ENCODE measurements at places on chromosomes 3 and 15.

- no peak for DNase-seq
These were observed 43.0 kb upstream of the IL20RB start for GRCh38 chr3:136914739-136915138.

DNA sequence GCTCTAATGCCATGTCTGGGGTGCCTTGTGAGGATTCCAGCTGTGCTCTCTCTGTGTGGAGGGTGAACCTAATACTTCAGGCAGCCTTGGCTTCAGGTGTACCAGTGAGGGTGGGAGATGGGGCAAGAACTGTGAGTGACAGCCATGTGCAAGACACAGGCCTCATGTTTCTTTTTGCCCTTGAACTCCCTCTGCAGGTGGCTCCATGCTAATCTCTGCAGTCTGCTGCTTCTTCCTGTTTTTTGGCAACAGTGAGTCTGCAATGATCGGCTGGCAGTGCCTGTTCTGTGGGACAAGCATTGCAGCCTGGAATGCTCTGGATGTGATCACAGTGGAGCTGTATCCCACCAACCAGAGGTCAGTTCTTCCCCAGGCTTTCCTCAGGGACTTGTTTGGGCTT lies 189.3 kb downstream of the SV2B start:
- DNase-seq = no peak

DNA sequence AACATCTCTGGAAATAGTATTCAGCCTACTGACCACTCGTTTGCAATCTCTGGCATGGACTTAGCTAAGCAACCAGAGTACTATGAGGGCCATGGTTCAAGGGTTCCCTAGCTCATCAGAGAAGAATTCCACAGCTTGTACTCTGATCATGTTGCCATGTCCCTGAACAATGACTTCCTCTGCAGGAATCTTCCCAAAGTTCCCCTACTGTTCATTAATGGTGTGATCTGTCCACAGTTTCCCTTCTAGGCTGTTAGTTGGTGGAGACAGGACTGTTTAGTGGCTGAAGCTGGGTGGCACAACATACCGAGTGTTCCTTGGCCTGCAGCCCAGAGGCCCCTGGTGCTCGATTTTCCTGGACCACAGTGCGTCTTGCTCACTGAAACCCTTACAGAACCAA lies 44.4 kb upstream of the GALNT15 start:
- no peak for DNase-seq

DNA sequence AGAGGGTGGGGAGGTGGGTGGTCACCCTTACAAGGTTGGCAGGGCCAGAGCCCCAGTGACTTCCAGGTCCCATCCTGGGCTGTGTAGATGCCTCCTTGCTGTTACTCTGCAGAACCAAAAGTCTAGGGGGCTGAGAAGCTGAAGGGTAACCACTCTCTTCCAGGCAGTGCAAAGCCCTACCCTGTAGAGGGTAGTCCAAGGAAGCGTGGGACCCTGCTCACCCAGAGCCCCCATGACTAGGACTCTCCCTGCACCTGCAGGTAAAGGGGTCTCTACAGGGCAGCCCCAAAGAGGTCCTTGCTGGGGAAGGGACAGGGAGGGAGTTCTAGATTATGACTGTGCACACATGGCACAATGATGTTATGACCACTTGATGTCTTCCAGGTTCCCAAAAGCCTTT lies 14.2 kb downstream of the GHRL start:
- DNase-seq = no peak

GRCh38 chr15:91526424-91526823 lies 327.1 kb upstream of the SLCO3A1 start:
- DNase-seq = no peak

DNA sequence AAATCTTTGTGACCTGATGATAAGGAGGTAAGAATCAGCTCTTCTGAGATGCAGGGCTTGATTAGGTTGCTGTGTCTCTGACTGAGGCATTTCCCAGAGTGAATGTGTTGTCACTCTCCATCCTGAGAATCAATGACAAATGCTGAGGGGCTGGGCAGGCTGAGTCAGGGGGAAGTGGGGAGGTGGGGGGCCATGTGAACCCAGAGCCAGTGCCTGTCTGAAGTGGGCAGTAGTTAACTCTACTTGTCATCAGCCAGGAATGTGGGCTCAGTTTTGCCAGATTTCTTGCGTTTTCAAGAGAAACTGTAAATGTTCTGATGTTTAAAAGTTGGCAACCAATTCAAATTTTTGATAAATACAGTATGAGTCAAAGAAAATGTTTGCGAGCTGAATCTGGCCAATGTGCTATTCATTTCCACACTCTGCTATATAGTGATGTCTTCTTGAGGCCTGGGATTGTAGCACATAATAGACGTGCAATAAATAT lies 3.1 kb upstream of the BNC1 start:
- DNase-seq = no peak

- no peak for DNase-seq
These were observed 12.5 kb downstream of the TRAT1 start for GRCh38 chr3:108835101-108835500.

GRCh38 chr3:169497567-169498257 lies 165.8 kb downstream of the MECOM start:
- no peak for DNase-seq

DNA sequence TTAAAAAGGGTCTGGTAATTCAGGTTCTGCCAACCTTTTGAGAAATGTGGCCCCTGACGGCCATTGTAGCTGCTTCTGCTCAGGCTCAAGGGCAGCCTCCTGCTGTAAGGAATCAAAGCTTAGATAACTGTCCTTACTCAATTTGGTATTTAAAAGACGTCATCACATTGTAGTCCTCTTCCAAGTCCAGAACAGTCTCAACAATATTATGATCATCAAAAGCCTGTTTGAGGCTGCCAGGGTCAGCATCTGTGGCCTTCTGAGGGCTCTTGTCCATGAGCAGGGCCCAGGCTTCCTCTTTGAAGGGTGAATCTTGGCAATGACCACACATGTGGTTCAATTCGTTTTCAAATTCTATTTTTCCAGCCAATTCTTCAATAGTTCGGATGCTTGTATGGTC lies 6.0 kb downstream of the C3orf62 start:
- DNase-seq = no peak

- no peak for DNase-seq
These were observed 139.7 kb upstream of the BNIP2 start for GRCh38 chr15:59828861-59829260.

Data from heart left ventricle (tissue), 16 donors.